ENCODE measurements at places on chromosomes 3 and 15.

DNA sequence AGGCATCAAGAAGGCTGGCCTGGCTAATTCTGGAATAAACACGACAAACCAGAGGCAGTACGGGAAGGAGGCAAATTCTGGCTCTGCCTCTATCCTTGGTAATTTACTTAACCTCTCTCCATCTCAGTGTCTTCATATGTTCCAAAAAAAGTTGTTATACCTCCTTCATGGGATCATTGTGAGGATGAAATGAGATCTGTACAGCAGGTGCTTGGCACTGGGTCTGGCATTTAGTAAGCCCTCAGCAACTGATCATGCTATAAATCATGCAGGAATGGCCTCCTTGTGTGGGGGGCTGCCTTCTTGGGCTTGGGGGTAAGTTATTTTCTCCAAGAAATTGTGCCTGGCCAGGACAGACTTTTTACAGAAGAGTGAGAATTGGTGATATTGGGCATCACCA lies 38.3 kb upstream of the TRA2B start:
- no peak for DNase-seq

GRCh38 chr15:82136120-82136519 lies 90.3 kb upstream of the MEX3B start:
- no peak for DNase-seq

- no peak for DNase-seq
Observed at GRCh38 chr15:42021593-42021992, 751 bp upstream of the PLA2G4E start.

GRCh38 chr15:63860155-63860554 lies 26.4 kb upstream of the HERC1 start:
- DNase-seq = no peak

DNA sequence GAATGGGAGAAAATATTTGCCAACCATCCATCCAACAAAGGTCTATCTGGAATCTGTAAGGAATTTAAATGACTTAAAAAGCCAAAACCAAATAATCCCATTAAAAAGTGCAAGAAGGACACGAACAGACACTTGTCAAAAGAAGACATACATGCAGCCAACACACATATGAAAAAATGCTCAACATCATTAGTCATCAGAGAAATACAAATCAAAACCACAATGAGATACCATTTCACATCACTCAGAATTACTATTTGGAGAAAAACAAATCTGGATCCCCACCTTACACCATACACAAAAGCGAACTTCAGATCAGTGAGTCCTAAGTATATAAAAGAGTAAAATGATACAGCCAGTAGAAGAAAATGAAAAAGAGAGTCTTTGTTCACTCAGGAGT lies 58.6 kb upstream of the MNS1 start:
- no peak for DNase-seq
